ENCODE measurements at places on chromosomes 5 and 9.

DNA sequence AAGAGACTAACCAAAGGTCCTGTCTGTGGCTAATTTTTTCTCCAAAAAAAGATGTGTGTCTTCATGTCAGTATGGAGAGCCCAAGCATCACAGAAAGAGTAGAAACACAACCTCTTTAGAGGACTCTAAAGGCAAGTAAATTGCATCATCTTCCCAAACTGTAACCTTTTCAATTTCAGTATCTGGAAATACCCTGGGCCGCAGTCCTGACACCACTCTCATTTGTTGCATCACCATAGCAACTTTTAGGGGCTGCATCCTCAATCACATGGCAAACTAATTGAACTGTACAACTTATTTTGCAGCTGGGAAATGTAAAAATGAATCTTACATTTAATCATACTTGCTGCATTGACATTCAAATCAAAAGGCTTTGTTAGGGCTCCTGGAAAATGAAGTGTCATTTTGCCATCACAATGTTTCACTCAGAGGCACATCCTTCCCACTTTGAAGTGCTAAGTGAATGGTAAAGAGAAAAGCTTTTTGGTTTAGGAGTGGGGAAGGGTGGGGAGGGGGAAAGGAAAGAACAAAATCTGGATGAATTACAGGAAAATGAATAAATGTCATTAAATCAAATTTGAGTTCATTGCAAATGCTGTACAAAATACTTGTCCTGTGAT is 60.6 kb upstream of the GRIA1 start:
- H3K27me3 ChIP-seq = no peaks in the 10 kb centered on the region
- no peaks in the 10 kb centered on the region for H3K36me3 ChIP-seq
- H3K4me3 ChIP-seq = no peak overlapping the region
- no peak for DNase-seq
- no peak overlapping the region for H3K27ac ChIP-seq

DNA sequence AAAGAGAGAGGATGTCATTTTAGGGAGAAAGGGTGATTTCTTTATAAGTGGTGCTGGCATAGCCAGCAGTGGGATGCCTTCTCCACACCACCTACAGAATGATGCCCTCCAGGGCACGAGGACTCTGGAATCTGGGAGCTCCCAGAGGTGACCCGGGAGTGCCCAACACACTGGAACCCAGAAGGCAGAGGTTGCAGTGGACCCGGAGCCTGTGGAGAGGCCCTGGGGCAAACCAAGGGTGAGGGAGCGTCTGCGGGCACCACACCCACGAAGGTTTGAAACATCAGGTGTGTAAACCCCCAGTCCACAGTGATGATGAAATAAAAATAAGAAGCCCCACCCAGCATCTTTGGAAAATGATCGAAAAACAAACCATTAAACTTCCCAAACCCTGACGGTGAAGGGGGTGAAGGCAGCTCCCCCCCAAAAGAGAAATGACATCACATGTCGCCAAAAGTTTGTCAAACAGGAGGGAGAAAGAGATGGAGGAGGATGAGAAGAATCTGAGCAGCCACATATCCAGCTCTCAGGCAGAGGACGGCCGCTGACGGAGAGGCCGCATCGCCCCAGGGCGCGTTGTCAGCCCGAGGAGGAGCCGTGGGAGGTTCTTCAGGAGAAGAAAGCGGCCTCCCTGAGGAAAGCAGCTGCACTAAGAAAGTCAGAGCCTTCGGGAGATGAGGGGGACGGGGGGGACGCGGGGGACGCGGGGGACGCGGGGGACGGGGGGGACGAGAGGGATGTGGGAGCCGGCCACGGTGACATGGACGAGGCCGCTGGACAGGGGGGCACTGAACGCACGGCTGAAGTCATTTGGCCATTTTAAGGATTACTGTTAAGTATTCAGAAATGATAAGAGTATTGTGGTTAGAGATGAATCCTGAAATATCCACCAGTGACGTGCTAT is 43.1 kb upstream of the NSMF start:
- no peak for DNase-seq
- peaks cover 5% of the 10 kb centered on the region for H3K36me3 ChIP-seq
- no peaks in the 10 kb centered on the region for H3K27me3 ChIP-seq
- no peak overlapping the region for H3K4me3 ChIP-seq

GRCh38 chr5:139051392-139051791 is 146.8 kb downstream of the SIL1 start:
- peaks cover 6% of the 10 kb centered on the region for H3K4me1 ChIP-seq
- no peak overlapping the region for H3K4me3 ChIP-seq
- H3K27ac ChIP-seq = no peak overlapping the region
- no peak for DNase-seq

- DNase-seq = no peak
- no peaks in the 10 kb centered on the region for H3K27me3 ChIP-seq
- no peak overlapping the region for H3K4me3 ChIP-seq
- H3K4me1 ChIP-seq = no peaks in the 10 kb centered on the region
- H3K27ac ChIP-seq = no peak overlapping the region
Observed at GRCh38 chr5:138148811-138149210, 9.6 kb upstream of the NME5 start.

DNA sequence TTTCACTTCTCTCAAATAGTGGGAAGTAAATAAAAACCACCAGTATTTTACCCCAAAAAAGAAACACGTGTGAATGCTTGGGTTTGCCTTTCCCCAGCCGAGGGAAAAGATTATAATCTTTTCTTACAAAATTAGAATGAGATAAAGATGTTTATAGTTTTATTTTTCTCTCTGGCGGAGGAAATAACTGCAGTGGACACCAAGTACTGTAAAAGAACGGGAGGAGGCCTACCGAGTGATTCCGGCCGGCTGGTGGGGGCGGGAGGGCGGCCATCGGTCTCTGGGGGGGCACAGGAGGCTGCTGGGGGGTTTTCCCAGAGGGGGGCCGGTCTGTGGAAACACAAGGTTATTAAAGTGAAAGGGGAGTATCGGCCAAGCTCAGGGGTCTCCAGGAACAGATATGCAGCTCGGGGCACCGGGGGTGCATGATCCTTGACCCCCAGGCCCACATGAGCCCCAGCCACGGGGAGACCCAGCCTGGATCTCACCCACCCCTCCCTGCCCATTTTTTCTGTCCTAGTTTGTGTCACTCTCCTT is 29.4 kb downstream of the LCP2 start:
- H3K4me1 ChIP-seq = peaks cover 9% of the 10 kb centered on the region
- DNase-seq = no peak
- no peak overlapping the region for H3K27ac ChIP-seq
- H3K4me3 ChIP-seq = peak overlapping the region; percentile 51
- H3K27me3 ChIP-seq = no peaks in the 10 kb centered on the region

GRCh38 chr9:91582181-91582580 is 158.5 kb upstream of the NFIL3 start:
- H3K4me3 ChIP-seq = no peak overlapping the region
- H3K27ac ChIP-seq = no peak overlapping the region
- no peaks in the 10 kb centered on the region for H3K4me1 ChIP-seq
- no peak for DNase-seq
- H3K27me3 ChIP-seq = no peaks in the 10 kb centered on the region

DNA sequence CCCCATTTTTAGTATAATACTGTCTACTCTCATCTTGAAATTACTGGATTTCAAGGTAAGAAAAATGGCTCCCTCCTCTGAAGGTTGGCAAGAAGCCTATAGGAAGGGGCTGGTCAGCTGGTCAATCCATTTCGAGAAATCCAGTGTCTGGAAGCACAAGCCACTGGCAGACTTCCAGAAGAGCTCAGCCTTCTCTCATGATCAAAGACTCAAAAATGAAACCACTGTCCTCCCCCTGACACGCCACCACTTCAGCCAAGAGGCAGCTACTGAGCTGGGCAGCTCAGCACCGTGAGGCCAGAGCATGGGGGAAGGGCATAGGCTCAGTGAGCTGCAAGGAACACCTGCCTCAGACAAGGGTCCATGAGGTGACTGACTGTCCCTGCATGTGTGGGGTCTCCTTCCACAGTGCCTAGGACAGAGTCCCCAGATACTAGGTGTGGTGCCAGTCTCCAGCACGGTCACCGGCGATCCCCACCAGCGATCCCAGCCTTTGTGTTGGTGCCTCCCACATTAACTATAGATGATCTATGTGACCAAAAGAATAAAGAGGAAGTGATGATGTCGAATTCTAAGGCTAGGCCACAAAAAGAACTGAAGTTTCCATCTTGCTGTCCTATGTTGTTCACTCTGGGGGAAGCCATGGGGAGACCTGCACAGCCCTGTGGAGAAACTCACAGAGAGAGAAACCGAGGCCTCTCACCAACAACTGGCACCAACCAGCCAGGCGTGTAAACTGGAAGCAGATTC is 100.1 kb upstream of the LRRTM2 start:
- peaks cover 66% of the 10 kb centered on the region for H3K4me1 ChIP-seq
- no peaks in the 10 kb centered on the region for H3K36me3 ChIP-seq
- no peak for DNase-seq
- H3K27me3 ChIP-seq = no peaks in the 10 kb centered on the region
- peak overlapping the region; percentile 77 for H3K27ac ChIP-seq

- no peak overlapping the region for H3K27ac ChIP-seq
- H3K4me1 ChIP-seq = no peaks in the 10 kb centered on the region
- H3K4me3 ChIP-seq = no peak overlapping the region
- H3K36me3 ChIP-seq = no peaks in the 10 kb centered on the region
- DNase-seq = no peak
- H3K27me3 ChIP-seq = no peaks in the 10 kb centered on the region
Observed at GRCh38 chr9:8136477-8136876, 336.9 kb upstream of the DMAC1 start.

DNA sequence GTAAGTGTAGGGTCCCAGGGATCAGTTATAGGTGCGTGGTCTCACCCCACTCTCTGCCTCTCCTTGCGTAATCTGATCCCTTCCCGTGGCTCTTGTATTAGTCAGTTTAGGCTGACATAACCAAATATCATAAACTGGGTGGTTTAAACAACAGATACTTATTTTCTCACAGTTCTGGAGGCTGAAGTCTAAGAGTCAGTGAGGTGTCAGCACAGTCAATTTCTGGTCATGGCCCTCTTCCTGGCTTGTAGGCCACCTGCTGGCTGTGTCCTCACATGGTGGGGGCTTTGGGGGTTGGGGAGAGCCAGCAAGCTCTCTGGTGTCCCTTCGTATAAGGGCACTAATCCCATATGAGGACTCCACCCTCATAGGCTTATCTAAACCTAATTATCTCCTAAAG is 32.3 kb downstream of the CARTPT start:
- no peak overlapping the region for H3K4me3 ChIP-seq
- DNase-seq = no peak
- H3K36me3 ChIP-seq = no peaks in the 10 kb centered on the region

DNA sequence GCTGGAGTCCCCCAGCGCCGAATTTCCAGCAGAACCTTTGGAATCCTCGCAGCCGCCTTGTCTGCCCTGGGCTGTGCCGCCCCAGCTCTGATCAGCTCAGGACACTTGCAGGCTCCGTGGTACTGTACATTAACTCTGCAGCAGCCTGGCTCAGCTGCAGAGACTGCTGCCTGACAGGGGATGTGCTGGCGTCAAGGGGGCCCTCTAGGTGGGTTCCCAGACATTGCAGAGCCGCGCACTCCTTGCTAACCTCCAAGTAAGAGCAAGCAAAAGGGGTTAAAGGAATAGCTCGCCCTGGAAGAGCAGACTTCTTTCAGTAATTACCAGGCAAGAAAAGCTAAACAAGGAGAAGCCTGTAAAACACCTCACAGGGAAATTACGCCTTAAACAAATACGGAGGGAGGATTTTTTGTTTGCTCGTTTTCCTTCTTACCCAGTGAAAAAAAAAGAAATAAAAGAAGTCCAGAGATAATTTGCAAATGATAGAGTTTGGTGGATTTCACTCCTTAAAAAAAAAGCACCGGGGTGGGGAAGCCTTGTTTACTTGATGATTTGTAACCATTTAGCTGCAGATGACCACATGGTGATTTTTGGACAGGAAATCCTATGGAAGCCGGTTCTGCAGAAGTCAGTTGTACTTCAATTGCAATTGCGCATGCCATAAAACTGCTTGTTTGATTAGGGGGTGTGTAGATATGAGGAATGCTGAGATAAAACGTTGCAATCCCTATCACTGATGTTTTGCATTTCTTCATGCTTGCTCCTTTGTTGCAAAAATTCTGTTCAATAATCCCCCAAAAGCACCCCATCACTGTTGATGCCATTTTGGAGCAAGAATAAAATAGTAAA is 305.8 kb downstream of the PDE4D start:
- DNase-seq = no peak
- no peaks in the 10 kb centered on the region for H3K4me1 ChIP-seq
- H3K4me3 ChIP-seq = peak overlapping the region; percentile 56
- H3K27me3 ChIP-seq = no peaks in the 10 kb centered on the region
- H3K36me3 ChIP-seq = no peaks in the 10 kb centered on the region

- H3K4me1 ChIP-seq = peaks cover 20% of the 10 kb centered on the region
- H3K4me3 ChIP-seq = no peak overlapping the region
Observed at GRCh38 chr5:32583582-32584232, 1.6 kb upstream of the SUB1 start.

DNA sequence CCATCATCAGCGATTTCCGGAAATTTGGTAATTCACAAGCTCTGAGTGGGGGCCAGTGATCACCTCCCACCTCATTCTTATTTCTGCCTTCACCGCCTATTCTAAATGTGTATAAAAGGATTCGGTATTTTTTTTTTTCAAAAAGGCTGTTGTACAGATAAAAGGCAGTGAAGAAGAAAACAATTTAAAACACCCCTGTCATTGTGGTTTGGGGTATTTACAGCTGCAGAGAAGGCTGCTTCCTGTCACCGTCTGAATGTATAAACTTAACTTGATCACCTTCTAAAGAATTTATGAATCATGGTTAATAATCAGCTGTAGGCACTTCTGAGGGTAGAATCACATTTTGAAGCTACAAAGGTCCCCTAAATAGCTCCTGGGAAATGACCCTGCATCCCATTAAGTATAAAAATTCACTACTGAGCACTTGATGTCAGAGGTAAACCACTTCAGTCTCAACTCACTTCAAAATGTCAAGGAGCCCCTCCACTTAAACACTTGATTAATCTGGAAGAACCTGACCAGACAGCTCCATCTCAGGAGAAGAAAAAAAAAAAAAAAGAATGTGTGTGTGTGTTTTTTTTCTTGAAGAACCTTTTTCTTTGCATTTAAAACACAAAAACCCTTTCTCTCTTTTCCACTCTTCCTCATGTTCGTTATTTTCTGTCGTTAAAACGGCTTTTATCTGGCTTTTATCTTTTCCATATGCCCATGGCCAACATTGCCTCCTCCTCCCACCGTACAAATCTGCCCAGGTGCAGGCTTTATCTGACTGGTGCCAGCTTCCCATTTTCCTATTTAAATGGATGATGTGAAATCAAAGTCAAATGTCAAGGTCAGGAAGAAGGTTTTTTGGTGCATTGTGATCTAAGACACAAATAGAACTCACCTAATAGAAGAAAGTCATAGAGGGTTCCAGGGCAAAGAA is 291.2 kb downstream of the IRX1 start:
- H3K4me3 ChIP-seq = no peak overlapping the region
- H3K36me3 ChIP-seq = no peaks in the 10 kb centered on the region
- H3K27ac ChIP-seq = no peak overlapping the region
- H3K4me1 ChIP-seq = no peaks in the 10 kb centered on the region
- no peaks in the 10 kb centered on the region for H3K27me3 ChIP-seq
- DNase-seq = no peak

- H3K36me3 ChIP-seq = no peaks in the 10 kb centered on the region
- H3K4me3 ChIP-seq = no peak overlapping the region
- no peaks in the 10 kb centered on the region for H3K27me3 ChIP-seq
- no peak for DNase-seq
Observed at GRCh38 chr5:108769352-108769751, 21.7 kb downstream of the FER start.

Measured in thoracic aorta (tissue), 2 donors.